ENCODE measurements at places on chromosomes 13 and 19. TPM values are rescaled to one million over a fixed set of nuclear protein-coding genes. Genes with fewer than 3 reads are reported as not detected.

- H3K4me1 ChIP-seq, result peaks cover 8% of the 10 kb centered on the region
- no peak overlapping the region for H3K4me3 ChIP-seq
- no peaks in the 10 kb centered on the region for H3K36me3 ChIP-seq
- H3K27me3 ChIP-seq, result no peaks in the 10 kb centered on the region
- no peak overlapping the region for H3K27ac ChIP-seq
Measured at GRCh38 chr13:73967397-73968165, 166.6 kb downstream of the KLF12 start.

- H3K36me3 ChIP-seq, result no peaks in the 10 kb centered on the region
- no peak overlapping the region for H3K4me3 ChIP-seq
- no peaks in the 10 kb centered on the region for H3K4me1 ChIP-seq
- H3K27ac ChIP-seq, result no peak overlapping the region
- no peaks in the 10 kb centered on the region for H3K27me3 ChIP-seq
Measured at GRCh38 chr13:21526707-21527540, 67.8 kb upstream of the ZDHHC20 start.

DNA sequence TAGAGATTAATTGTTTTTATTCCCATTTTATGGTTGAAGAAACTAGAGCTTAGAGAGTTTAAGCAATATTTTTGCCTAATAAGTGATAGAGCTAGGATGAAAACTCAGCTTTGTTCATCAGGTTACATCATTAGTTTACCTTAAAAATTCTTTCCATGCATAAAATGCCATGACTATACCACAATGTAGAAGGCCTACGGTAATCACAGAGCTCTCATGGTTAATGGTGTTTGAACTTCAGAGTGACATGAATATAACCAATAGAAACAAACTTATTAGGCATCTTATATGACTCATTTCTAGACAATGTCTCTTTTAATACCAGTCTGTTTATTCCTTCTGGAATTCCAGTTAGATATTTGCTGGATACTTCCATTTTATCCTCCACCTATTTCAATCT is 78.5 kb downstream of the FGF9 start:
- no peak for DNase-seq
- H3K36me3 ChIP-seq, result no peaks in the 10 kb centered on the region
- H3K27me3 ChIP-seq, result no peaks in the 10 kb centered on the region
- peaks cover 14% of the 10 kb centered on the region for H3K4me1 ChIP-seq
- H3K4me3 ChIP-seq, result no peak overlapping the region
- no peak overlapping the region for H3K27ac ChIP-seq

DNA sequence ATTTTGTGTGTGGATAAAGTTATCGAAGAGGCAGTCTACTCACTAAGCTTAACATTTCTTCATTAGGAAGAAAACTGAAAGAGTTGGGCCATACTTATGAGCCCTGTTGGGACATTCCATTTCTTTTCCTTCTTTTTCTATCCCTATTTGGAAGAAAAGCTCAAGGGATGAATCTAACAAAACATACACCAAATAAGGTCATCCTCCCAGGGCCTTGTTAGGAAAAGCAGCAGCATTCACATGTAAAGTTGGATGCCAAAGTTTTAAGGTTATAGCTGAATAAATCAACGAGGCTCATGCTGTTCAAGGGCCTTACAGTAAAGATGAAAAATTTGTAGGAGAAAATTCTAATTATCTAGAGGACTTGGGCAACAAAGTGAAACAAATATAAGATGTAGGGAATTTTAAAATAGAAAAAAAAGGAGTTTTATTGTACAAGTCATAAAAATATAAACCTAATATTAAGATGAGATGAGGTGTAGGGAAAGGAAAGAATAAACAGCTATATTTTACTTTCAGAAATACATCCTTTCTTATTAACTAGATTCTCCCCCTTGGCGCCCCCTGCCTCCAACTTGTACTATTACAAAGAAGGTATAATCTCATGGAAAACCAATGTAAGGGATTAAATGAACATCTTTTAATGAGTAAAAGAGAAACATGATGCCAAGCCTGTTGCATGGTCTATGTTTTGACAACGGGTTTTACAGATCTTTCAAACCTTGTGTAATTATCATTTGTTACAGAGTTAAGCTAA is 160.4 kb downstream of the PCDH20 start:
- no peak overlapping the region for H3K4me3 ChIP-seq
- no peaks in the 10 kb centered on the region for H3K4me1 ChIP-seq
- no peak overlapping the region for H3K27ac ChIP-seq
- H3K27me3 ChIP-seq, result no peaks in the 10 kb centered on the region

- no peaks in the 10 kb centered on the region for H3K36me3 ChIP-seq
- no peaks in the 10 kb centered on the region for H3K27me3 ChIP-seq
- no peak overlapping the region for H3K27ac ChIP-seq
Measured at GRCh38 chr13:39273953-39274738, 235.9 kb downstream of the NHLRC3 start.

DNA sequence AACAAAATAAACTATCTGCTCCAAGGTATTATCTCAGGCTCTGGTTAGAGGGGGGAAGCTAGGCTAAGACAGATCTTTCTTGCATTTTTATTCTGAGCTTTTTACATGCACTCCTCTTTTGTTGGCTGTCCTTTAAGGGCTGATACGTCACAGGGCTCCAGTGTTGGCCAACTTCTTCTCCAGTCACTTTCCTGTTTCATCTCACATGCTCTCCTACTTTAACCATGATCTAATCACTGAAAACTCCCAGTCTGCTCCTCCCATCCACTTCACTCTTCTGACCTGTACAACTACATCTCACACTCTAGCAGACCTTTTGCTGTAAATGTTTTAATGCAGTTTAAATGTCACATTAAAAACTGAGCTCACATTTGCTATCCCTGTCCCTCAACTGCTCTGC is 510.0 kb upstream of the KLF12 start:
- H3K36me3 ChIP-seq, result no peaks in the 10 kb centered on the region
- no peak overlapping the region for H3K27ac ChIP-seq
- no peaks in the 10 kb centered on the region for H3K4me1 ChIP-seq
- no peak overlapping the region for H3K4me3 ChIP-seq

DNA sequence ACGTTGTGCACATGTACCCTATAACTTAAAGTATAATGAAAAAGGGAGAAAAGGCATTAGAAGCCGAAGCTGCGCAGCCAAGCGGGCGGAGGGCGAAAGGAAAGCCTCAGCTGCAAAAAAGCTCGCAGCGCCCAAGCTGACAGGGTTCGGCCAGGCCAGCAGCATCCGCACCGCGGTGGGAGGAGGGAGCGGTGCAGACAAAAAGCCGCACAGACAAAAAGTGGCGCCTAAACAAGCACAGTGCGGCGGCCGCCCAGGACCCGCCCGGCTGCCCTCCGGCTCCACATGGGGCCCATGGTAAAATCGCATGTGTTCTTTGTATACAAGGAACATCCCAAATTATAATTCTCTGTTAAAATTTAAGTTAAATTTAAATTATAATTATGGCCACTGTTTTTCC is 42.4 kb downstream of the PSG3 start:
- no peaks in the 10 kb centered on the region for H3K36me3 ChIP-seq
- no peak overlapping the region for H3K4me3 ChIP-seq
- no peaks in the 10 kb centered on the region for H3K27me3 ChIP-seq
- H3K27ac ChIP-seq, result no peak overlapping the region

DNA sequence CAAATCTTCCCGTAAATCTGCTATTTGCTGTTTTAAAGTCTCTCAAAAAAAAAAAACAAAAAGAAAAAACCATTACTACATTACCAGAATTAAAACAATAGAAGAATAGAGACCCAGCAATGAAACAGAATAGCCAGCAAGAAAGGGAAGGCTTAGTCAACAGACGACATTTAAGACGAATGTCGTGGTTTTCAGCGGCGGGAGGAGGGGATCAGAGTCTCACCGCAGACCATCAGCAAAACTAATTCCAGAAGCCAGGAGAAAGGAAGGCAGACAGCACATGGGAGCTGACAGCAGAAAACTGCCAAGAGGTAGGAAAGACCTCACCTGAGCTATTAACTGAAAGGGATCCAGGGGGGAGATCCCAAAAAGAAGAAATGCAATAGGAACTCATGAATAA is 128.9 kb downstream of the RNF17 start:
- no peak overlapping the region for H3K27ac ChIP-seq
- no peaks in the 10 kb centered on the region for H3K27me3 ChIP-seq
- H3K4me3 ChIP-seq, result no peak overlapping the region
- H3K36me3 ChIP-seq, result no peaks in the 10 kb centered on the region
- no peaks in the 10 kb centered on the region for H3K4me1 ChIP-seq

- no peaks in the 10 kb centered on the region for H3K36me3 ChIP-seq
- peak; percentile 54 for DNase-seq
- H3K27me3 ChIP-seq, result no peaks in the 10 kb centered on the region
- H3K4me1 ChIP-seq, result peaks cover 6% of the 10 kb centered on the region
- H3K4me3 ChIP-seq, result no peak overlapping the region
Measured at GRCh38 chr19:7928741-7929701, 3.1 kb upstream of the CTXN1 start.

GRCh38 chr13:49953560-49953959 is 17.4 kb upstream of the SPRYD7 start:
- no peaks in the 10 kb centered on the region for H3K27me3 ChIP-seq
- no peak overlapping the region for H3K27ac ChIP-seq
- no peak for DNase-seq
- H3K36me3 ChIP-seq, result no peaks in the 10 kb centered on the region
- H3K4me3 ChIP-seq, result no peak overlapping the region
- H3K4me1 ChIP-seq, result no peaks in the 10 kb centered on the region

GRCh38 chr19:51809787-51810186 is 14.8 kb downstream of the FPR3 start:
- H3K27me3 ChIP-seq, result no peaks in the 10 kb centered on the region
- DNase-seq, result no peak
- no peaks in the 10 kb centered on the region for H3K36me3 ChIP-seq
- no peaks in the 10 kb centered on the region for H3K4me1 ChIP-seq
- H3K27ac ChIP-seq, result no peak overlapping the region

- H3K4me1 ChIP-seq, result no peaks in the 10 kb centered on the region
- no peak overlapping the region for H3K27ac ChIP-seq
- no peak overlapping the region for H3K4me3 ChIP-seq
- no peaks in the 10 kb centered on the region for H3K36me3 ChIP-seq
- no peaks in the 10 kb centered on the region for H3K27me3 ChIP-seq
Measured at GRCh38 chr13:62337109-62337880, 921.6 kb upstream of the PCDH20 start.

DNA sequence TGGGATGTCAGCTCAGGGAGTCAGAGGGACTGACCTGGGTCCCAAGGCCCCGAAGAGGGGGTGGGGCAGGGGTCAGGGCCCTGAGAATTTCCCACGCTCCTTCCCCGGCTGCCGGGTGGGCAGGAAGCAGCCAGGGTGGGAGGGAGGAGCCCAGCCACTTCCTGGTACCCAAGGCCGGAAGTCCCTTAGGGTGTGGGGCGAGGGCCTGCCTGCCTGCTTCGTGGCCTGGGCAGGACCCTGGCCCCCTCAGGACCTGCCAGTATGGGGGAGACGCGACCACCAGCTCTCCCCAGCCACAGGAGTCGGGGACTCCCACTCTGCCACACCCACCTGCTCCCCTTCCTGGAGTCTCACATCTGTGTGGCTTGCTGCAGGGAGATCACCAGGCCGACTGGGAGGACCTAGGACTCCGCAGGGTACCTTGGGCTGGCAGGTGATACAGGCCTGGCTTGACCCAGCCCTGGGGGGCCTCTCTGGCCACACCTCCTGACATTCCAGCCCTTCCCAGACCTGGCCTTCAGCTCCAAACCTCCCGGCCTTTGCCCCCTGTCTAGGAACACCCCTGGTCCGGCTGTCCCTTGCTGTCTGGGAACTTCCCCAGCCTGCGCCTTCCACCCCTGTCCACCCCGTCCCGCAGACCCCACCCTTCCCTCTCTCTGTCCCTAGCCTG is 9.8 kb upstream of the CIRBP start:
- DNase-seq, result peak; percentile 85
- peak overlapping the region; percentile 3 for H3K4me3 ChIP-seq
- H3K27ac ChIP-seq, result peak overlapping the region; percentile 84
- H3K36me3 ChIP-seq, result peaks cover 38% of the 10 kb centered on the region
- no peaks in the 10 kb centered on the region for H3K27me3 ChIP-seq
- peaks cover 6% of the 10 kb centered on the region for H3K4me1 ChIP-seq

GRCh38 chr13:71801781-71802180 is 65.2 kb downstream of the DACH1 start:
- H3K4me1 ChIP-seq, result no peaks in the 10 kb centered on the region
- DNase-seq, result no peak
- no peak overlapping the region for H3K27ac ChIP-seq
- H3K27me3 ChIP-seq, result no peaks in the 10 kb centered on the region

DNA sequence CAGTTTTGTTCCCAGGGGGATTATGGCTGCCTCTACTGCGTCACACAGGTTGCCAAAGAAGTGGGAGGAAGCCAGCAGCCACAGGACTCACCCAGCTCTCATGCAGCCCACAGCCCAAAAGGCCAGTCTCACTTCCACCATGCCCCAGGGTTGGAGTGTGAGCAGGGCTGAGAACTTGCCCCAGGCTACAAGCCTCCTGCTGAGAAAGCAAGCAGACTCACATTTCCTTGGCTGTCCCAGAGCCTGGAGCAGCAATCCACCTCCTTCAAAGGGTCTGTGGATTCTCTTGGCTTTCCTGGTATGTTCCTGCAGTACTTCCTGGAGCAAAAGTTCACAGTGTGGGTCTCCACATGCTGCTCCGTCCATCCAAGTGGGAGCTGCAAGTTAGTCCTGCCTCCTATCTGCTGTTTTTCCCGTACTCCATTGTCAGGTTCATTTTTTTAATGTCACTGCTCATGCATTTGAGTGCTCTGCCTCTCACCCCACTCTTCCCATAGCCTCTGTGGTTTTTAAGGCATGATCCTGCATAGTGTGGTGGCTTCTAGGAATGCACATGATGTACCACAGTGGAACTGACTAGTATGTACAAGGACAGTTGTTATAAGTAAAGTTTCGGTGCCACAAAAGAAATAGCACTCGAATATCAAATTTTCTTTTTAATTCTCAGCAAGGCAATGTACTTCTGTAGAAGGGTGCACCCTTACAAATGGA is 56.2 kb upstream of the ARHGEF7 start:
- no peaks in the 10 kb centered on the region for H3K4me1 ChIP-seq
- H3K4me3 ChIP-seq, result no peak overlapping the region
- no peak overlapping the region for H3K27ac ChIP-seq
- no peaks in the 10 kb centered on the region for H3K36me3 ChIP-seq

DNA sequence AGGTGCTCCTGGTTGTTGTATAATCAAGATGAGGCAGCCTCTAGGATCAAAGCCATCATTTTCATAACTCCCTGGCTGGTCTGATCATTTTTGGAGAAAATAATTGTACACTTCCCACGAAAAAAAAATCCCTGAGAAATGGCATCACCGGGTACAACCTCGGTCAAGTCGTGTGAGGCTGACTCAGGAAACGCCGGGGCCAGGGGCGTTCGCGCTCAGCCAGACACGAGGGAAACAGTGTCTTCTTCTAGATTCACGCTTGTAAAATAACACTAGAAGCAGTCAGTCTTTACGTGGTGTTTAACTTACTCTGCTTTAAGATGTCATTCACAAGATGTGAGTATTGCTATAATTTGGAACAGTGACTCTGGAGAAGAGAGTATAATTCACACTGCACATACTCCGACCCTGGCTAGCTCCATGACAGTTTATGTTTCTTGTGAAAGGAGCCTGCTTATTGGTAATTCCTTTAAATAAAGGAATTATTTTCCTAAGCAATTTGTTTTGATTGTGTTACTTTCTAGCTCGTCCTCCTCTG is 109.0 kb upstream of the SOX1 start:
- H3K4me1 ChIP-seq, result no peaks in the 10 kb centered on the region
- H3K27ac ChIP-seq, result no peak overlapping the region

GRCh38 chr13:33787051-33787591 is 30.8 kb upstream of the RFC3 start:
- H3K4me1 ChIP-seq, result no peaks in the 10 kb centered on the region
- no peak for DNase-seq
- peak overlapping the region; percentile 18 for H3K4me3 ChIP-seq

PRMT1 gene
- 25.3 TPM for total RNA-seq

TSSK6 gene
- 1.2 TPM for total RNA-seq

CD22 gene
- total RNA-seq, result 1.2 TPM

ZGLP1 gene
- 0.62 TPM for total RNA-seq

SHC2 gene
- total RNA-seq, result 69.9 TPM

All from right lobe of liver (tissue), 6 donors.